ENCODE measurements at places on chromosomes 3 and 15. TPM values are rescaled to one million over a fixed set of nuclear protein-coding genes. Genes with fewer than 3 reads are reported as not detected.

The GP5 gene
- 0.14 TPM for total RNA-seq

The IMPG2 gene
- 0.59 TPM for total RNA-seq

The LRRC31 gene
- not detected for total RNA-seq

The IL17RE gene
- total RNA-seq, result 0.23 TPM

The SLC28A2 gene
- not detected for total RNA-seq

The RHCG gene
- total RNA-seq, result not detected

The OXTR gene
- 31.7 TPM for total RNA-seq

The TMEM108 gene
- 0.23 TPM for total RNA-seq

The NR1I2 gene
- total RNA-seq, result not detected

The KCTD6 gene
- 10.0 TPM for total RNA-seq

The CCR9 gene
- not detected for total RNA-seq

The IGSF10 gene
- total RNA-seq, result 1.6 TPM

The RBMS3 gene
- total RNA-seq, result 75.6 TPM

The SPATA12 gene
- total RNA-seq, result not detected

The HGD gene
- 3.0 TPM for total RNA-seq

The FMN1 gene
- under 0.01 TPM for total RNA-seq

The CFAP91 gene
- 1.8 TPM for total RNA-seq

The IMP3 gene
- 97.7 TPM for total RNA-seq

The GOLGA8J gene
- total RNA-seq, result not detected

The NR2F2 gene
- total RNA-seq, result 27.3 TPM

The SLC22A13 gene
- 1.6 TPM for total RNA-seq

The PIF1 gene
- 5.8 TPM for total RNA-seq

The IL17RC gene
- 35.0 TPM for total RNA-seq
